NT2/D1 (cell line): ENCODE measurements at places on chromosomes 13 and 19.

DNA sequence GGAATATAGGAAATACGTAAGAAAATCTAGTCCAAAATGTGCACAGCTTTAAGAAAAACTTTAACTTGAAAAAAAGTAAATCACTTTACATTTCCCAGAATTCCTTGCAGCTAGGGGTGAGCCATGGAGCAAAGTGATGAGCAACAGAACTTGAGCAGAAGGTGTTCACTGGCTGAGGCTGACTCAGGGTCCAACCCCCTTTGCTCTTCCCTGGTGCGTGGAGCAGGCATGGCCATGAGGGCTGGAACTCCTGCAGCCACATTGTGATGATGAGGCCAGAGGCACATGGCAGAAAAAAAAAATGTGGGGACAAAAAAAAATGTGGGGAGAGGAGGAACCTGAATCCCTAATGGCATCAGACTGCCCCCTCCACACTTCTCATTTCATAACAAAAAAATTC lies 9.9 kb upstream of the PLA2G4C start:
- DNase-seq: no peak

DNA sequence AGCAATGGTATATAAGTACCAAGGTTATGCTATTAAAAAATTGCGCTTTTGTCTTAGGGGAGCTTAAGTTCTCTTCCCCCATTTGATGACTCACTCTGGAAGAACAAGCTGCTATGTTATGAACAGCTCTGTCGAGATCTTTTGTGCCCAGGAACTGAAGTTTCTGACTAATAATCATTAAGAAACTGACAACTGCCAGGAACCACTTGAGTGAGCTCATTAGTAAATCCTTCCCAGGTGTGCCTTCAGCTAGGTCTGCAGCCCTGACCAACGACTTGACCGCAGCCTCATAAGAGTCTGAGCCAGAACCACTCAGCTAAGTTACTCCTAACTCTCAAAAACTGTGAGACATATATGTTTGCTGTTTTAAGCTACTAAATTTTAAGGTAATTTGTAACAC lies 147.8 kb downstream of the SLITRK6 start:
- DNase-seq: no peak

GRCh38 chr19:32067685-32068084 lies 277.7 kb upstream of the ZNF507 start:
- peak; percentile 22 for DNase-seq

GRCh38 chr19:31681121-31681520 lies 331.9 kb upstream of the TSHZ3 start:
- DNase-seq: no peak

GRCh38 chr19:5686326-5686646 lies 3.8 kb upstream of the RPL36 start:
- no peak for DNase-seq

DNA sequence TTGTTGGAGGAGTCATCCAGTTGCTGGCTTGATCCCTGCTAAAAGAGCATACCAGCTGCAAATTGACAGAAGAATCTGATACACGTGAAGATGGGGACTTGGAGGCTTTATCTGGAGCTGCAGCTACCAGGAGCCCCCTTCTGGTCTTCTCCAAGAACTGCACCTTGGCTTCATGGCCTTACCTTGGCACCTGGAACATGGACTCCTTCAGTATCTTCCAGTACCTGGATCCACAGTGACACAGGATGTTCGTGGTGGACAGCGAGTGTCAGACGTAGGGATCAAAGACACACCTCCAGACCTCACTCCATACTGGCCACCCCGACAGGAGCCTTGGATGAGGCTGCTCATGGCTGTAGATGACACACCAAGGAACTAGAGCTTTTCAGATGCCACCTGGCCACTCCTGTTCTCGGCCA lies 9.9 kb upstream of the ACSBG2 start:
- DNase-seq: peak; percentile 66

GRCh38 chr13:109087916-109088623 lies 458.7 kb downstream of the MYO16 start:
- DNase-seq: no peak

GRCh38 chr13:66745307-66745706 lies 484.8 kb downstream of the PCDH9 start:
- DNase-seq: no peak

DNA sequence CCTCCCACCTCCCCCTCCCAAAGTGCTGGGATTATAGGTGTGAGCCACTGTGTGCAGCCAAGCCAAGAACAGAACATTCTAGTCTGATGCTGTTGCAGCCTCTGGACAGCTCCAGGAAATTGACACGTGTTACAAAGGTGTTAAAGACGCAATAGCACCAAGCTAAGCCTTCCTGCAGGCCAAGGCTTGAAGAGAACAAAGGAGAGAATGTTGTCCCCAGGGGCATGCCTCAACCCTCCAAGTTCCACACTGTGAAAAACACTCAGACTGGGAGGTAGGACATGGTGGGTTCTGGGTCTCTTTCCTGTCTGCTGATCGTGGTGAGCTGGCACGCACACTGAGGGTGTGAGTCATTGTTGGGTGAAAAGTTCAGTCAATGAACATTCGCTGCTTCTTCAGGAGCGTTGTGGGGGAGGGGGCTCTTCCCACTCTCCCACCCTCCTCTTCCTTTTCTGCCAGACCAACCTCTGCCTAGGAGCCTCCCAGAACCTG lies 5.3 kb upstream of the PTPRS start:
- no peak for DNase-seq

- DNase-seq: no peak
Measured at GRCh38 chr13:28564030-28564429, 69.1 kb upstream of the FLT1 start.

GRCh38 chr13:98906746-98907502 lies 70.9 kb downstream of the DOCK9 start:
- no peak for DNase-seq

GRCh38 chr19:58145849-58146248 lies 4.7 kb downstream of the ZNF329 start:
- DNase-seq: no peak

DNA sequence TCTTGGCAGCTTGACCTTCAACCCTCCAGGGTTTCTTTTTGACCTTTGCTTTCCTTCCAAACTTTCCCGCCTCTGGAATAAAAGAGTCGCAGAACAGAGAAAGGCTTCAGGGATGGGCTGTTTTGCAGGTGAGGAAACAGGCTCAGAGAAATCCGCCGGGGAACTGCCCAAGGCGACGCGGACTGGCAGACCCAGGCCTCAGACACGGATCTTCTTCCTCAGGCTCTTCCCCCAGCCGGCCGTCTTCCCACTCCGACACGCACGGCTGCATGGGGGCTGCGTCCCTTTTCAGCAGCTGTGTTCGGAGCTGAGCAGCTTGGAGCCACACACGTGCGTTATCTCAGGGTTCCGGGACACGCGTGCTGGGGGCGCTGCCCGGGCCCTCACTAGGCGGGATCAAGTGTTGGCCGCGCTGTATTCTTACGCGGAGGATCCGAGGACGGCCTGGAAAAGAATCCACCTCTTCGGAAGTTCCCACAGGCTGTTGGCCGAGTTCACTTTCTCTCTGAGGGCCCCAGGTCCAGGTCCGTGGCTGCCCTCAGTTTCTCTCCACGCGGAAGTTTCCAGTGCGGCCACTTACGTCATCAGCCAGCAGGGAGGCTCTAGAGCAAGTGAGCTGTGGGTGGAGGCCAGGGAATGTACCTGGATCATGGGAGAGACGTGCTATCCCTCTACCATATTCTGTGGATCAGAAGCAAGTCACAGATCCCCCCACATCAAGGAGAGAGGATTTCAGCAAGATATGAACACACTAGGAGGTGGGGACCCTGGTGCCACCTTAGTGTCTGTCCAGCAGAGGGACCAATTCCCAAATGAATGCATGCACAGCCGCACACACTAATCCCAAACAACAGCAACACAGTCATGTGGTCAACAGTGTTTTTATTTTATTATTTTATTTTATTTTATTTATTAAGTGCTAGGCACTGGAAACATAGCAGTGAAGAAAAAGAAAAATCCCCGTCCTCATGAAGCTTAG lies 100.4 kb downstream of the ING1 start:
- DNase-seq: no peak

DNA sequence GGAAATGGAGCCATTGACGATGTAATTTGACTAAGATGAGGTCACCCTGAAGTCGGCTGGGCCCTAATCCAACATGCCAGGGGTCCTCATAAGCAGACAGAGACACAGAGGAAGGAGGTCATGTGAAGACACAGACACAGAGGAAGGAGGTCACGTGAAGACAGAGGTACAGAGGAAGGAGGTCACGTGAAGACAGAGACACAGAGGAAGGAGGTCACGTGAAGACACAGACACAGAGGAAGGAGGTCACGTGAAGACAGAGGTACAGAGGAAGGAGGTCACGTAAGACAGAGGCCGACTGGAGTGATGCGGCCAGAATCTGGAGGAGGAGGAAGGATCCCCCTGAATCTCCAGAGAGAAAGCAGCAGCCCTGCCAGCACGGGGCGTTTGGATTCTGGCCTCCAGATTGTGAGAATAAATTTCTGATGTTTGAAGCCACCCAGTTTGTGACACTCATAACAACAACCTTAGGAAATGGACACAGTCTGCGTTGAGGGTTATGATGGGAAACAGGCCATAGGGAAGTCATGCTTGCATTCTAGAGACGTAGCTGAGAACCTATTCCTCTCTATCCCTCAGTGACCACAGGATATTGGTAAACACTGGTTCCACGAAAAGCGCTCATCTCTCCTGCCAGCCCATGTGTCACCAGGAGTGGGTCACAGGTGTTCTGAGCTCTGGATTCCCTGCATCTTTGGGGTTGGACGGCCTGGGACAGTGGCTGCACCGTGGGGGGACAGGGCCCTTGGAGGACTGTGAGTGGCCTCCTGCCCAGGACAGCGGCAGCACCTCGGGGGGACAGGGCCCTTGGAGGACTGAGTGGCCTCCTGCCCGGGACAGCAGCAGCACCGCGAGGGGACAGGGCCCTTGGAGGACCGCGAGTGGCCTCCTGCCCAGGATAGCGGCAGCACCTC lies 108.5 kb downstream of the SOX1 start:
- no peak for DNase-seq

GRCh38 chr13:80400164-80400864 lies 59.4 kb upstream of the SPRY2 start:
- no peak for DNase-seq

DNA sequence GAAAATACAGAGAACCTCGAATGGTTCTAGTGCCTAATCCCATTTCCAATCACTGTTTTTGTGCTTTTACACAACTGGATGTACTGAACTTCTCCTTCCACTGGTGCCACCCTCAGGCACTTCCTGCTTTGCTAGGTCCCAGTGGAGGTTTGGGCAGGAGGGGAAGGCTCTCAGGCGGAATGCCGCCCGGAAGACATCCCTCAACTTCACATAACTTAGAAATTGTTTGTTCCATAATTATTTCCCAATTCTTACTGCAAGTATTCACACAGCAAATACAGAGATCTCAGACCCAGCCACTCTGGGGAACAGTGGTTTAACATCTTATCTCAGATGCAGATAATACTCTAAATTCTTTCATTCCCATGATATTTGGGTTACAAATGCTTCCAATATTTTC lies 195.7 kb upstream of the IPO5 start:
- no peak for DNase-seq

- no peak for DNase-seq
Measured at GRCh38 chr19:57559008-57559403, 657 bp downstream of the ZNF550 start.

GRCh38 chr19:31535691-31536460 lies 186.6 kb upstream of the TSHZ3 start:
- DNase-seq: no peak

- DNase-seq: no peak
Measured at GRCh38 chr19:18764591-18765051, 26.5 kb downstream of the COMP start.

DNA sequence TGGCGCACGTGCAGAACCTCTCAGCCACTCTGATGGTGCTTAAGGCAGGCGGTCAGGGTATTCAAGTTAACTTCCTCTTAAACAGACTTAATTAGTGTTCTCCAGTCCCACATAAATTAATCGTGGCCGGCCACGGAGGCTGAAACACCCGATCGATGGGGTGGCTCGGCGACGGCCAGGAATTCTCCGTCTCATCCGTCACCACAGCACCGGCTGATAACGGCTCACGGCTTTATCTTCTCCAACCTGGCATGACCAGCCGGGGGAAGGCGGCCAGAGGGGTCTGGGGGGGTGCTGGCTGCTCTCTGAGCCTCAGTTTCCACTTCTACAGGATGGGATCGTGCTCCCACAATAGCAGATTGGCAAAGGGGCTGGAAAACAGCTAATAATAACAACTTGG lies 32.6 kb upstream of the TCF3 start:
- DNase-seq: no peak

DNA sequence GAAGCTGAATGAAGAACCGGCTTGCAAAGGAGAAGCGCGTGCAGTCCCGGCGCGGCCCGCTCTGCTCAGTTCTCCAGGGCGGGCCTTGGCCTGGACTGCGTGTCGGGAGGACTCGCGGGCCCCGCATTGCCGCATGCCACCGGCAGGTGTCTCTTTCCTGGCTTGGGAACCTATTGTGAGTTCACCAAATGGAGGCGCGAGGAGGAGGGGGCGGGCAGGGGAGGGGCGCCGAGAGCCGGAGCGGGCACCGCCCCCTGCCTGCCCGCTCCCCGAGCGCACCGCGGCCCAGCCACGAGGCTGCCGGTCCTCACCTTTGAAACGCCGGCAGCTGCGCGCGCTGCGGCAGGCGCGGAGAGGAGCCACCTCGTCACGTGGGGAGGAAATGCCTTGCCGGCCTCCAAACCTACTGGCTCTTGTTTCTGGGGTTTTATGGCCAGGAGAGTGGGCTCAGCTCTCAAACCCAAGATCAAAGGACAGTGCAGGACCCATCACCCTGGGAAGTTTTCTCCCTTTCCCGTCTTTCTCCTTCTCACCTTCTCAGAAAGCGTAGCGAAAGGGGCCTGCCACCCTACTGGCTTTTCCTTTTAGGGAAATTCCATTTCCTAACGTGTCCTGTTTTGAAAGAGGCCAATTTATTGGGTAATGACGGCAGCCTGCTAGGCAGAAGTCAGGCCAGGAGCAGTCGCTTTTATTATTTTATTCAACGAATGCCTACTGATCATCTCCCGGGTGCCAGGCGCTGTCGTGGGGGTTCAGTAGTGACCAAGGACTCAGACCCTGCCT lies 13.8 kb upstream of the UBE2L5 start:
- DNase-seq: peak; percentile 16

GRCh38 chr19:15471639-15472101 lies 7.3 kb upstream of the RASAL3 start:
- DNase-seq: no peak

- DNase-seq: no peak
Measured at GRCh38 chr19:19552798-19553197, 14.7 kb downstream of the CILP2 start.

DNA sequence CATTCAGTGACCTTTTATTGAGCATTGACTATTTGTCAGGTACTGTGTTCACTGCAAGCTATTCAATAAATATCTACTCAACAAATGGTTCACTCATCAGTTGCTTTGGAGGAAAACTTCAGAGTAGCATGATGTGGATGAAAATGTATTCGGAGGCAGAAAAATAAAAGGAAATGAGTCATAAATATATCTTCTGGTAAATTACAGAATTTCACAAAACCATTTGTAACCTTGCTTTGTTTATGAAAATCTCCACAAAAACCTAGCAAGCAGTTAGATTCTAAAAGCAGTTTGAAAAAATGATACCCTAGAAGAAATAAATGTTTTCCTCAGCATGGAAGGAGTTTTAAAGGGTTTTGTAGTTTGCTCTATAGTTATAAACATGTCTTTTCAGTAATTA lies 399.6 kb downstream of the LMO7 start:
- no peak for DNase-seq
